ENCODE measurements at places on chromosomes 13 and 19.
A peak's percentile ranks its signal among the peaks of the same experiment; 100 is the strongest.

GRCh38 chr13:27379694-27380641 is 44.5 kb upstream of the GTF3A start:
- DNase-seq: peak; percentile 50

DNA sequence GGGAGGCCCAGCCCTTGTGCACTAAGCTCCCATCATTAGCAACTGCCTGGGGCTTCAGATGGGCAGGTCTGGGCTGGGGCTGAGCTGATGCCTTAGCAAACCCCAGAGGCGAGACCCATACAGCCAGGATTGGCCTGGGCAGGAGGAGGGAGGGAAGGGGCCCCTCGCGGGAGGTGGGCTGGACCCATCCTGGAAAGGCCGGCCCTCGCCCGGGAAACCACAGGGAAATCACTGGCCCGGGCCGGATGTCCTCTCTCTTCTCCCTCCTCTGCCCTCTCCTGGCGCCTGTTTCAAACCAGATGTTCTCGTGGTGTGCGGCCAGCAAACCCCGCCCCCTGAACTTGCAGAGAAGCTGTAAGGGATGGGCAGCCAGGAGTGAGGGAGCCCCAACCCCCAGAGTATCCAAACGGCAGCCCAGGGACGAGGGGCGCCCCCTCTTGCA is 43.1 kb downstream of the TMEM255B start:
- no peak for DNase-seq

GRCh38 chr13:53499576-53500133 is 471.0 kb downstream of the OLFM4 start:
- DNase-seq: no peak

- DNase-seq: no peak
Measured at GRCh38 chr19:38209671-38210457, 14.2 kb downstream of the DPF1 start.

DNA sequence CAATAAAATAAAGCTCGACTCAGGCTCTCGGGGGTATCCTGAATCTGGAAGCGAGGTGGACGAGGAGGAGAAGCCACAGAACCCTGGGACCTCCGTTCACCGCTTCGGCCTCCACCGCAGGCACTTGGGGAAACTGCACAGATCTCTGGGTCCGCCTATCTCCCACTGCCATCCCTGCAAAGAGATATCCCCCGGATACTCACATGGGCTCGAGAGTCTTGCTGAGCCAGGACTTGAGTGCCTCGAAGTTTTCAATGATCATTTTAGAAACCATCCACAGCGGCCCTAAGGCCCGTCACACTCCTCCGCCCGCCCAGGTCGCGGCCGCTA is 589 bp downstream of the RBM26 start:
- no peak for DNase-seq

DNA sequence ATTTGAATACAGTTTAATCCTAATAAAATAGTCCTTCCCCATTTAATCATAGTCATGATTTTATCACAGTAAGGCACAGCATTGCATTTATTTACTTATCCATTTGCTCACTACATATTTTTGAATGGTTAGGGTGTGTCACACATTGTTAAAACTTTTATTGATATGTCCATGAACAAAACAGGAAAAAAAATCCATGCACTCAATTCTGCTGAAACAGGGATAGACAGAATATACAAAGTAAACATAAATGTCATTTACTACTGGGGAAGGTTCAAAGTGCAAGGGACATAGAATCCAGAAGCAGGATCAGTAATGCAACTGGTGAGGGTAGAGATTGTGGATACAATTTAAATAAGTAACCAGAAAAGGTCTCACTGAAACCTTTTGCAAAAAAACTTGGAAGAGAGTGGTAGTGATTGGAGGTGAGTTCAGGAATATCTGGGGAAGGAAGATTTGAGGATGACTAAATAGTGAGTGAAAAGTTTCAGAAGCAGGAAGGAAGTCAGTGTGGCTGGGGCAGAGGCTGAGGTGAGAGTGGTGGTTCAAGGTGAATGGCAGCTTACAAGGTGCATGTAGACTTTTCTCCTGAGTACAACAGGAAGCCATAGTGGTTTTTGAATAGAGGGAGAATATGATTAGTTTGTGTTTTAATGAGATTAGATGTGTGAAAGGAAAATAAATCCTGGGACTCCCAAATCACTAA is 387.2 kb upstream of the ATXN8OS start:
- DNase-seq: no peak

- DNase-seq: peak; percentile 64
Measured at GRCh38 chr13:91347996-91348905, 764 bp downstream of the MIR17HG start.

DNA sequence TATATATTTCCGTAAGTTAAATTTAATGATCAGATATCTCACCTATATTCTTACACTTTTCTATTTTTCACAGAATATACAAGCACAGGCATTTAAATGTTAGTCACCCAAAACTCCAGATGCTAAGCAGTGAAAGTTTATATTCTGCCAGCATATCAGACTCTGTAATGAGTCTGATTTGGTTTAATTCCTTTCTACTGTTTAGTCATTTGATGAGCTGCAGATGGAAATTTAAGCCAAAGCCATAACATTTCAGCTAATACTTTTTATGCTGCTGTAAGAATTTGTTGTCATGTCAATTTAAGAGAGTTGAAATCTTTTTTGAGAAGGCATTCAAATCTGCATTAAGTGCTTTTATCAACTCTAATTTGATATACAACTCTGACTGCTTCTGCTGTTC is 8.0 kb downstream of the FRY start:
- no peak for DNase-seq

DNA sequence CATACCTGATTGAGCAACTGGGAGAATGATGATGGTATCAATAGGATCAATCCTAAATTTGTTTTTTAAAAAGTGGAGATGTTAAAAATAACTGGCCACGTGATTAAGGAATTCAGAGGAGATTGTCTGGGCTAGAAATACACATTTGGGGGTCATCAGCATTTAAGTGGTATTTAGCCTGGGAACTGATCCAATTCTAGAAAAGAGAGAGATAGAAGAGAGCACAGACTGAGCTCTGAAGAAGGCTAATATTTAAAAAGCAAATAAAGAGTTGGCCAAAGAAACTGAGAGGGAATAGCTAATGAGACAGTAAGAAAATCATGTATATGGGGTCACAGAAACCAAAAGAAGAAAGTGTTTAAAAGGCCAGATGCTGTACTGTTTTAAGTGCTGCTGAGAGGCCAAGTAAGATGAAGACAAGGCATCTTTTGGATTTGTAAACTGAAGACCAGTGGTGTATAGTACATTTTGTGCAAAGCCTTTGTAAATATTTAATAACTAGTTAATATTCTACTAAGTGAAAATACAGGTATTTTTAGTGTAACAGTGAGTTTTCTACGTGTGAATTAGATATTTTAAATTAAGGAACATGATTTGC is 40.2 kb downstream of the UBL3 start:
- no peak for DNase-seq

GRCh38 chr13:25420161-25420560 is 48.4 kb downstream of the ATP8A2 start:
- DNase-seq: no peak

GRCh38 chr13:113835461-113836270 is 28.2 kb downstream of the GAS6 start:
- DNase-seq: no peak

DNA sequence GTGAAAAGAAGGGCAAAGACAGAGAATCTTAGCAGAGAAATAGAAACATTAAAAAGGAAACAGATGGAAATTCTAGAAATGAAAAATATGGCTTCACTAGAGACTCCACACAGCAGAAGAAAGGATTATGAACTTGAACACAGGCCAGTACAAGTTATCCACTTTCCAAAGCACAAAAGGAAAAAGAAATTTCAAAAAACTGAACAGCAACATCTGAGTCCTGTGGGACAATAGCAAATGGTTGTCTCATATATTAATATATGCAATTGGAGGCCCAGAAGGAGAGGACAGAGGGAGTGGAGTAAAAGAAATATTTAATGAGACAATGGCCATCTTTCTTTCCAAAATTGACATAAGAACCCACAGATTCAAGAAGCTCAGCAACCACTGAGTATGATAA is 141.7 kb upstream of the GJB6 start:
- no peak for DNase-seq

DNA sequence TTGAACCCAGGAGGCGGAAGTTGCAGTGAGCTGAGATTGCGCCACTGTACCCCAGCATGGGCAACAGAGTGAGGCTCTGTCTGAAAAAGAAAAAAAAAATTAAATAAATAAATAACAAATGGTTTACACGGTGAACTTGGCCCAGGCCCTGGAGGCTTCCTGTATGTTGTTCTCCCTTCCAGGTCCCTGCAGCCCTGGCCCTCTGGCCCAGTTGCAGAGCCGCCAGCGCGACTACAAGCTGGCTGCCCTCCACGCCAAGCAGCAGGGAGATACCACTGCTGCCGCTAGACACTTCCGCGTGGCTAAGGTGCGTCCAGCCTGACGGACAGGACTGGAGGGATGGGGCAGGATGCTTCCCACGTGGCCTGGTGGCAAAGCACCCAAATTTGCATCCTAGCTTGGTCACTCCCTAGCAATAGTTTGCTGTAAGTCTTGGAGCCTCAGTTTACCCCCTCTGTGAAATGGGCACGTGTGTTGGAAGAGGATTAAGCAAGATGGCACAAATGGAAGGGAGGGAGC is 11.9 kb downstream of the CC2D1A start:
- DNase-seq: no peak

DNA sequence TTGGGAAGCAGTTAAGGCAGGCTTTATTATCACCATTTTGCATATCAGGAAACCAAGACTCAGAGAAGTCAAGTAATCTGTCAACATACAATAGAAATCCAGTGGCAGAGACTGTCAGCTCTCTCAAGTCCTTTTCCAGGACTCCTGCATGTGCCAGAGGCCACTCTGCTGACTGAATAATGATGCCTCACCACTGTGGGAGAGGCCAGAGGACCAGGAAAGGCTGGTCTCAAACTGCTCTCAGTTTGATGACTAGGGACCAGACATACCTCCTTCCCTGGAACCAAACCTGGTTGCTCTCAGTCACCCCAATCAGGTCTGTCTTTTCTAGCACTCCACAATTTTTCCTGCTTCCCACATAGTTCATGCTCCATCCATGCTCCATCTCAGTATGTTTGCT is 8.0 kb downstream of the RNASEH2B start:
- DNase-seq: no peak

DNA sequence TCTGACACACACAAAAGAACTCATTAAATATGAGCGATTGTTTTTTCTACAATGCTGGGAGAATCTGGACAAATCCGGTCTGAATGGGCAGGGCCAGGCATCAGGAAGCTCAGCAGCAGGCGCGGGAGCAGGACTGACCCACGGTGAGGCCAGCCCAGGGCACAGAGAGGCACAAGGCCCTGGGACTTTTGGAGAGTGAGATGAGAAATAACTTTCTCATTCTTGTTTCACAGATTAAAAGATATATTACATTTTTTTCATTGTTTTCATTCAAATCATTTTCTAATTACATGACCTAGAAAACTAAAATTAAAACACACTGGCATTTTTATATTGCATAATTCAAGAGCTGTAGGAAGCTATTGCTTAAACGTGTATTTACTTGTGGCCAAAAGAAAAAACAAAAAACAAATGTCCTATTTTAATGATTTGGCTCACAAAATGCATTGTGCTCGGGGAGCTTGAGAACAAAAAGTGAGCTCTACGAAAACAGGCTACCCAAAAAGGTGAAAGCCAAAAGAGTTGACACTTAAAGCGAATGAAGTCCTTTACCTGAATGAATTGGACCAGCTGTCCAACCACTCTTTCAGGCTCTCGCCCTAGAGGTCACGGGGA is 133.1 kb downstream of the TNFRSF19 start:
- DNase-seq: no peak

DNA sequence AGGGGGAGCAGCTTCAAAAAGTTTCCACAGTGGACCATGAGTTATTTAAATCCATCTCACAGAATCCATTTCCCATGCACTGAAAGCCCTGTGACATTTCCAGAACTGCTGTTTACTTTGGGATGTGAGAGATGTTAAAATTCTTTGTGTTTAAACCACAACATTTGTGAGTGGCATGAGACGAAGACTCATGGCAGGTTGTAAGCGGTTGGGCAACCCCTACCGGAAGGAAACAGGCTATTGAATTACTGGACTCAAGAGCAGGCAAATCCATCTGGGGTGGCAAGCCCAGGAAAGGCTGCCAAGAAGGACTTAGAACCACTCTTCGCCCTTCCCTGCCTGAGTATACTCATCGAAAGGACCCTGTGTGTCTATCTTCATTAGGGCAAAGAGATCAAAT is 22.3 kb upstream of the CLDN10 start:
- no peak for DNase-seq

DNA sequence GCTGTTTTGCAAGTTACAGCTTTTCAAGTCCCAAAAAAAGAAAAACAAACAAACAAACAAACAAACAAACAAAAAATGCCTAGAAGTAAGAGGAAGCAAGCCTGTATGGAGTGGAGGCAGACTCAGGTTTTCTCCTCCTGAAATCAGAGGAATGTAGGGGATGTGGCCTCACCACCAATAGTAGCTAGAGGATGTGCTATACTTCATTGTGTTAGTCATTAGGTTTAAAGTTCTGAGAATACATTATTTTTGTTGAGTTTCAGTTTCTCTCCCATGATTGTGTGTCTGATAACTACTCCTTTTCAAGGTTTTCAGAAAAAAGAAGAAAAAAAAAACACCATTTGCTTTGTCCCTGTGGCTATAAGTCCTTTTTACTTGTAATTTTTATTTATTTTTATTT is 524.5 kb downstream of the GPC6 start:
- DNase-seq: no peak

- DNase-seq: peak; percentile 67
Measured at GRCh38 chr13:48411841-48412531, 927 bp downstream of the LPAR6 start.

GRCh38 chr19:16139752-16140151 is 3.7 kb upstream of the HSH2D start:
- no peak for DNase-seq

DNA sequence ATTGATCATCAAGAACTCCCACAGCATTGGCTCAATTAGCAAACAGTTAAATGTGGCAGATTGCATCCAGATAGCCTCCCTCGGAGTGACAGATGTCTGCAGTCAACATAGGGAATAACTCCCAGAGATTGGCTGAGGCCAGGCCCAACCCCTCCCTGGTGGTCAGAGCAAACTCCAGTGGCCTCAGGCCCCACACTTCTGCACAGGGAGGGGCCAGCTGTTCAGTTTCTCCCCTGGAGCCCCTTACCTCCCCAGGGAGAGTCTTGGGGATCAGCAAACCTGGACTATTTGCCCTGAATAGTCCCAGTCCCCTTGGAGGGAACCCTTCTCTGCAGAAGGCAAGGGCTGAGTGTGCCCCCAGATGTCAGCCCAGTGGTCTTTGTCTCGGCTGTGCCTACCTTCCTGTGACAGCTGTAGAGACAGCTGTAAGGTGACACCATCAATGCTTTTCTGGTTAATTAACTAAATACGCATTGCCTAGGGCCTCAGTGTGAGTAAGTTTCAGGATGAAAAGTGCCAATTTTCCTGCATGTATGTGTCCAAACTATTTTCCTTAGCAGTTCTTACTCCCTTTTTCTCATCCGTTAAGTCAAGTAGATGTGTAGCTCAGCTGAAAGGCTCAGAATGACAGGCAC is 102.7 kb upstream of the UQCRFS1 start:
- no peak for DNase-seq

- peak; percentile 89 for DNase-seq
Measured at GRCh38 chr19:41945135-41945766, 13.9 kb downstream of the RABAC1 start.

DNA sequence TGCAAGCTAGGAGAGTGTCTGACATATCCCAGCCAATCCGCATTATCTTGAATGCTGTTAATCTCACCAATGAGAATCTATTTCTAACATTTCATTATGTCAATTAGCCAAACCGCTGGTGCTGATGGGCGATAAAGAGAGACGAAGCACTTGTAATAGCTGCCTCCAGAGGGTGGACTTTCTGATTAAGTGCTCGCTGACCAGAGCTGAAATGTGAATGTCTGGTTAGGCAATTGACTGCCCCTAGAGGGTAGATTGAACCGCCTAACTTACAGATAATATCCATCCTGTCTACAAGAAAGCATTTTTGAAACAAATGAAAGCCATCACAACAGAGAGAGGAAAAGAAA is 552 bp upstream of the GRWD1 start:
- DNase-seq: peak; percentile 60
